ENCODE measurements at places on chromosomes 1 and 21.

- no peak for DNase-seq
Measured at GRCh38 chr1:179590671-179591070, 961 bp upstream of the TDRD5 start.

- DNase-seq = no peak
Measured at GRCh38 chr1:108050911-108051629, 86.1 kb upstream of the VAV3 start.

DNA sequence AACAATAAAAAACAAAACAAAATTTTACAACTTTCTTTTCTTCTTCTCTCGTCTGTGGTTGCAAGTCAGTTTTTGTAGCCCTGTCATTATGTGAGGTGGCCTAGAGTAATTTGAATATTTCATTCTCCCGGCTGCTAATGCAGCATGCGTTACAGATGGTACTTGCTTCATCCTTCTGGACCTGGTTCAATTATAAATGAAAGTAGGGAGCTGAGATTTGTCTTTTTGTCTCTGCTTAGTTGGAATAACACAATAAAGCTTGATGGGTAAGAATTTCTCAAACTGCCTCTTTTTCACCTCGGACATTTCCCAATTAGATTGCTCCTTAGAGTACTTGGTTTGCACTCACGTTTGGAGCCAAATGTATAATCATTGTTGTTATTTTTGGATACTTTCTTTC is 201.6 kb downstream of the PBX1 start:
- no peak for DNase-seq

DNA sequence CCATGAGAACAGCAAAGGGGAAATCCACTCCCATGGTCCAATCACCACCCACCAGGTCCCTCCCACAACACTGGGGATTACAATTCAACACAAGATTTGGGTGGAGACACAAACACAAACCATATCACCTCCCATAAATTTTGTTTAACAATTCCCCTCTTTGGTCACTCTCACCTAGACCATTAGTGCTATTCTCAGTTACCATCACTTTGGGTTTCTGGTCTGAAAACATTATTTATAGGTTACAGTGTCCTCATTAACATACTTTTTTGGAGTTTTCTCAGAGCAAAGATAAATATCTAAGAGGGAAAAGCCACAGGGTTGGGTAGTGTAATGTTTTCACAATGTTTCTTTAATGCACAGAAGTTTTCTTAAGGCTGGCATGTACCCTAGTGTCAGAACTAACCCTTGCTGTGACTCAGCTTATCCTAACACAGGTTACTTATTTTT is 47.7 kb upstream of the DNAH14 start:
- no peak for DNase-seq

GRCh38 chr1:26158908-26159742 is at the start of gene FAM110D:
TSS of gene FAM110D (plus strand) at chr1:26159079. CDS start at chr1:26161292, 2,213 bp downstream.
- DNase-seq = no peak

GRCh38 chr1:27074175-27074780 is 61.6 kb upstream of the TENT5B start:
- no peak for DNase-seq

- no peak for DNase-seq
Measured at GRCh38 chr21:25457411-25457810, 149.9 kb downstream of the MRPL39 start.

- DNase-seq = no peak
Measured at GRCh38 chr21:18147678-18148077, 97.0 kb upstream of the CHODL start.

DNA sequence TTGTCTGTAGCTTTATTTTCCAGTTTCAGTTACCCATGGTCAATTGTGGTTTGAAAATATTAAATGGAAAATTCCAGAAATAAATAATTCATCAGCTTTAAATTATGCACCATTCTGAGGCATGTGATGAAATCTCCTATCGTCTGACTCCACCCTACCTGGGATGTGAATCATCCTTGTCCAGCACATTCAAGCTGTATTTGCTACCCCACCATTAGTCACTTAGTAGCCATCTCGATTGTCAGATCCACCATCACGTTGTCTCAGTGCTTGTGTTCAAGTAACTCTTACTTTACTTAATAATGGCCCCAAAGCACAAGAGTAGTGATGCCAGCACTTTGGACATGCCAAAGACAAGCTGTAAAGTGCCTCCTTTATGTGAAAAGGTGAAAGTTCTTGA is 4.0 kb downstream of the STPG1 start:
- no peak for DNase-seq

DNA sequence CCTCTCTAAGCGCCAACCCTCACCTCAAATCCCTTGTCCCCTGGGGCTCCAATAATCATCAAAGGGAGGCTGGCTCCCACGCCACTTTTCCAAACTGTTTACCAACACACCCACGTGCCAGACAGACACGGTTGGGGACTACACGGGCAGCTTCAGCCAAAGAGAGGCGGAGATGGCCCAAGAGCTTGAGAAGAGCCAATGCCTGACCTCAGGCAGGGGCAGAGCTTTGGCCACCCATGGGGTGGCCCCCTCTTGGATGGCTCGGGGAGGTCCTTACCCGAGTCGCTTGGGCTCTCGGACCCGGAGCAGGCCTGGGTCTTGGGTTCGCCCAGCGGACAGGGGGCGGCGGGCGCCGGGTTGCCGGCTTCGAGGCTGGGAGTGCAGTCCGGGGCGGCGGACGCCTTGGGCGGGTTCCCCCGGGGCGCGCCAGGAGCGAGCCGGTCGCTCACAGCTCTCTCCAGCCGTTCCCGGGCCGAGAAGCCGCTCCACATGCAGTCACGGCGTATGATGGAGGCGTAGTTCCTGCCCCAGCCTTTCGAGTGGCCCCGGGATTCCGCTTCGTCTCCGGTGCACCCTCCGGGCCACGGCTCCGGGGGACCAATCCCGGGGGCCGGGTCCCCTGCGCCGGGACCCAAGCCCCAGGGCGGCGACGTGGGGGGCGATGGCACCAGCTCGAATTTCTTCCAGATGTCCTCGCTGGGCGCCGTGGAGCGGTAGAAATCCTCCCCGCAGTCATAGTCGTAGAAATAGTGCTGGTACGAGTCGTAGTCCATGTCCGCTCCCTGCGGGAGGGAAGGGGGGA is 854 bp downstream of the MYCL start:
- DNase-seq = no peak

DNA sequence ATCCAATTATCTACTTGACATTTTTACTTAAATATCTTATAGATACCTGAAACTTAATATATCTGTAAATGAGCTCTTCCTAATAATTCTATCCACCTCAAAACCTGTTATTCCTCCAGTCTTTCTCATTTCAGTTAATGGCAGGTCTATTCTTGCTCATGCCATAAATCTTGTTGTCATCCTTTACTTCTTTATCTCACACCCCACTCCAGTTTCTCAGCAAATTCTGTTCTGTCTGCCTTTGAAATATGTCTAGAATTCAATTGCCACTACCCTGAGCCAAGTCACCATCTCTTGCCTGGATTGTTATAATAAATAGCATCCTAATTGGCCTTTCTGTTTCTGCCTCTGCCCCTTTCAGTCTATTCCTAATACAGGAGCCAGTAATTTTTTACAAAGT is 105.8 kb downstream of the MAN1A2 start:
- no peak for DNase-seq

GRCh38 chr1:106680776-106681344 is 375.6 kb upstream of the PRMT6 start:
- no peak for DNase-seq

- peak; percentile 92 for DNase-seq
Measured at GRCh38 chr1:163069142-163069541, at the start of gene RGS4. TSS of gene RGS4 (plus strand) at chr1:163069361. CDS start at chr1:163069485, 124 bp downstream.

DNA sequence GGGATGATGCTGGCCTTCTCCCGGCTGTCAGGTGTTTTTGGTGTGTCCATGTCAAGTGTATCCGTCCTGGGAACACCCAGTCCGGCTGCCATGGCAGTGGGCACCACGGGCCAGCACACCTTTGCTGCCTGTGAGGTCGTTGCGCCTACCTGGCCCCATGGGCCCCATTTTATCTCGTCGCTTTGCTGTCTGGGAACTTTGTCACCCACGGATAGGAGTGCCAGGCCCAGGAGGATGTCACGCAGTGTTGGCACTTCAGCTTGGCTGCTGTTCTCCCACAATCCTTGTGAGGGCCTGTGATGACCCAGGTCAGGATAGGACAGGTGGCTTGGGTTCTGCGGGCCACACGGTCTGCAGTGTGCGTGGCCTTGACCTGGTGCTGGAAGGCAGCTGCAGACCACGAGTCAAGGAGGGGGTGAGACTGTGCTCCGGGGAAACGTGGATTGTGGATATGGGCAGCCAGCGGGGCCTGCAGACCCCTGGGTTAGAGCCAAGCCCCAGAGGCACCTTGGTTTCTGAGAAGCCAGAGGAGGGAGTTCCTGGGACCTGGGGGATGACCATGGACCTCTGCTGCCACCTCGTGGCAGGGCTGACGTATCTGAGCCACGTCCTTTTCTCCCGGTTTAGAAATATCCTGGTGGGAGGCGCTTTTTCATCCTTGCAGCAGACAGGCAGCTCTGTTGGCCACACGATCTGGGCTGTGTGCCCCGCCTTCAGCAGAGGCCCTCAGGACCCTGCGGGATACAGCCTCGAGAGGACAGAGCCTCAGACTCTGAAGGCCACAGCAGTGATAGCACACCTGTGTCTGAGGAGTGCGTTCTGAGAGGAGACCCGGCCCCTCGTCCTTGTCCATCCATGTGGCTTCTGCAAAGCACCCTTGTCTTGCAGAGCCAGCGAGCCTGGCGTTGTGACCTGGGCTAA is 161.1 kb upstream of the COL6A1 start:
- DNase-seq = peak; percentile 62

DNA sequence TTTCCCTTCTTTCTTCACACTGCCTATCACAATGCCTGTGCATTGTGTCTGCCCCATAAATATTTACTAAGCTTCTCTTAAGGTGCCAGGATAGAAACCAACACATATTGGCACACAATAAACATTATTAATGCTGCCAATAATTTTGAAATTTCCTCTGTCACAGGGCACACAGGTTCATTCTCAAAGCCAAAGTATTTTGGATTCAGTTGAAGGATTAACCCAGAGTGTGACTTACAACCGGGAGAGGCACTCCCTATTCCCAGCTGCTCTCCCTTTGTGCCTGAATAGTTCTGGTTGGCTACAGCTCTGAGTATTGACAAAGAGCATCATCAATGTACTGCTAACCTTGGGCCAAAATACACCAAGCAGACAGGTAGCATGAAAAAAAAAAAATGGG is 46.6 kb upstream of the ATP1A1 start:
- no peak for DNase-seq

- DNase-seq = no peak
Measured at GRCh38 chr1:244054924-244055263, 3.8 kb downstream of the ZBTB18 start.

DNA sequence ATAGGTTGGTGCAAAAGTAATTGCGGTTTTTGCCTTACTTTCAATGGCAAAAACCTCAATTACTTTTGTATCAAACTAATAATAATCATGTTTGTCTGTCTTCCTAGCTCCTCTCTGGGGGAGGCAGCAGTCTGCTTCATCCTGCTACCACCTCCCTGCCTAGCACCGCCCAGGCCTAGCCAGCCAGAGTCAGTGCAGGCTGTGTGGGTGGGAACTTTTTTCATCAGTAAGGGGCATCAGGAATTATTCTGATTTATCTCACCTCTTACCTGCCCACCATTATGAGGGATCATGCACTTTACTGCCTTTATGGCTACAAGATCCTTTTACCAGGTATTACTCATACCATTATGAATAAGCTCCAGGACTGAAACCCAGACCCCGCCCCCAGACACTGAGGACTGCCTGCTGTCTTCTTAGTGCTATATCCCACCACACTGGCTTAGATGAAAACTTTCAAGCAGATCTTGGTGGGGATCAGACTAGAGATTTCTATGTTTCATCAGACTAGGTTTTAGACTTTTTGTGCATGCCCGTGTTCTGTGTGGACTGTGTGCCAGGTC is 116.4 kb downstream of the PBX1 start:
- no peak for DNase-seq

DNA sequence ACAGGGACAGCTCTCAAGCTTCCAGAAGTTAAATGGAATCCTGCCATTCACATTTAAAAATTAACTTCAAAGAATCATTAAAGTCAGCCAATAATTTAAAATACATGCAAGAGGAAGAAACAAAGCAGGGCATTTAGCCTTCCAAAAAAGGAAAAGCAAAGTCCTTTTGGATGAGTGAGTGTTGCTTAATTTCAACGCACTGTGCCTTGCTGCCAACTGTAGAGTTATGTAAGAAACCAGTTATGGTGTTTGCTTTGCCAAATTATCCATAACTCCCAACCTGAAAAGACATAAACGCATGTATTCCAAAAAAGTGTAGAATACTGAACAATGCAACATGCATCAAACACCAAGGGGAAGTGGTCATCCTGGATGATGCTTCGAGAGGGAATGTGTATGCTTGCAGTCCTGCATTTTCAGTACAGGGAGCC is 16.1 kb upstream of the KCNE1 start:
- DNase-seq = no peak

DNA sequence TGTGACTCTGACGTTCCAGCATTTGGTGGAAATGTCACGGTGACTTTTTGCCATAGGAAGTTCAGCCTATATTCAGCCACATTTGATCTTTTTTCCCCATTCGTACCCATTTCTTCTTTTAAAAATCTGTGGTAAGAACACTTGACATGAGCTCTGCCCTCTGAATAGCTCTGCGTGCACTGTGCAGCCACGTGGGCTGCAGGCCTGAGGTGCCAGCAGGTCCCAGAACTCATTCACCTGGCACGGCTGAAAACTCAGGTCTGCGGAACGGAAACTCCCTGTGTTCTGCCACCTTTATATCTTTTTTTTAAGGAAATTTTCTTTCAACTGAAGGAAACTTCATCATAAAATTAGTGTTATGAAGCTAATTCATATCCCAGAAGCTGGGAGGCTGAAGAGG is 28.6 kb downstream of the CEP104 start:
- no peak for DNase-seq

GRCh38 chr21:29080454-29080941 is 7.0 kb upstream of the CCT8 start:
- no peak for DNase-seq

- DNase-seq = no peak
Measured at GRCh38 chr1:145688924-145689323, 18.2 kb downstream of the PDZK1 start.

DNA sequence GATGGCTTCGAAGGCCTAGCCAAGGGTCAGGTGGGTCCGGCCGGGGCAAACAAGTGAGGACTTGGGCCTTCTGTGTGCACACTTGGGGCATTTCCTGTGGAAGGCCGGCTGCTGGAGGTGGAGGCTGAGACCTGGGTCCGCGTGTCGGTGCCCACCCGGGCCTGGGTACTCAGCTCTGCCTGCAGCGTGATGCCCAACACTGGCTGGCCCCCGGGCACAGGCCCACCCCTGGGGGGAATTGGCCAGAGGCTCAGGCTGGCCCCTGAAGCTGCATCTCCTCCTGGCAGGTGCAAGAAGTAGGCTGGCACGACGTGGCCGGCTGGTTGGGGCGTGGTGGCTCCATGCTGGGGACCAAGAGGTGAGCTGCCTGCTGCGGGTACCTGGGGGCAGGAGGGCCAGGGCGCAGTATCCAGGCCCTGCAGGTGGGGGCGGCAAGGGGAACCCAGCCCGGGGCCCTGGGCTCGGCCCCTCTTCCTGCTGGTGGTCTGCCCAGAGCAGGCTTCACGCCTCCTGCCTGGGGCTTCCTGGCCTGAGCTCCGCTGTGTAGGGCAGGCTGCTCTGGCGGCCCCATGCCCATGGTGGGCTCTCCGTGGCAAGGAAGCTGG is 17.2 kb downstream of the CFAP410 start:
- DNase-seq = no peak

GRCh38 chr1:218200979-218201378 is 84.1 kb upstream of the RRP15 start:
- DNase-seq = no peak
